ENCODE measurements at places on chromosomes 5 and 9. TPM values are rescaled to one million over a fixed set of nuclear protein-coding genes. Genes with fewer than 3 reads are reported as not detected.

SMIM32 gene
- 0.44 TPM for total RNA-seq

- no peak for DNase-seq
Measured at GRCh38 chr9:77556396-77556795, 91.7 kb downstream of the GNA14 start.

LCN12 gene
- 24.3 TPM for total RNA-seq

PAIP1 gene
- 97.4 TPM for total RNA-seq

DNA sequence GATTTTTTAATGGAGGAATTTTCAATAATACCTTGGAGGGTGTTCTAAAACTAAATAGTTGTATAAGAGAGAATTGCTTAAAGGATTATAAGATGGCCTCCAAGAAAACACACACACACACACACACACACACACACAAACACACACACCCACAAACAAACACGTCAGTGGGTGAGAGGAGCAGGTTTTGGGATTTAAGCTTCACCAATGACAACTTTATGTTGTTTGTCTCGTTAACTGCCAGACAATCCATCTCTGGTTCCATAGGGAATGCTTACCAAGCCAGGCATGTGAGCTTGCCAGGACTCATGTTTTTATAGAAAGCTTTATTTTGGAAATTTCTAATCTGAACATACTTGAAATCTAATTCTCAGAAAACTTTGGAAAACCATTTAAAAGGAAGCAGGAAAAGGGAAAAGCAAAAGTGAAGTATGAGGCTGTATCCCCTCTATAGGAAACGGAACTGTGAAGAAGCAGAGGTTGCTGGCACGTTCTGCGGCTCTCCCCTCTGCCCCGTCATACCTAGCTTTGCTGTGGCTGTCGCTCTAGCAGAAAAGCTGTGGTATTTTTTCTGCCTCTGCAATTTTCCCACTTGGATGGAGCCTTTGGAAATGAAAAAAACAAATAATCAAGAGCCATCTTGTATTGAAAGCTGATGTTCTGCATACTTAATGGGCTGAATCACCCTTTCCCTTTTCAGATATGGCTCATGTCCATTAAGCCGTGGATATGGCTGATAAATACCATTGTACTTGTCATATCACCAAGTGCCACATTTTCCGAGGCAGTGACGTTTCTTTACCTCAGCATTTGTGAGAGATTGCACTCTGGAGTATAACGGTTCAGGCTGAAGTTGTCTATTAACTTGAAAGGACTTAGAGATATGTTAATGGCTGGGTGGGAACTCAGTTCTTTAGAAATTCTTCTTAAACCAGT lies 112.7 kb downstream of the NTRK2 start:
- DNase-seq: no peak

All from thyroid gland (tissue), 4 donors.